ENCODE measurements at places on chromosomes 2 and 18. TPM values are rescaled to one million over a fixed set of nuclear protein-coding genes. Genes with fewer than 3 reads are reported as not detected.

DSG4 gene
- not detected for total RNA-seq

GRCh38 chr2:216603010-216603883, 30.0 kb upstream of the IGFBP2 start:
- H3K27me3 ChIP-seq: peaks cover 22% of the 10 kb centered on the region
- no peaks in the 10 kb centered on the region for H3K36me3 ChIP-seq
- H3K4me3 ChIP-seq: no peak overlapping the region
- no peak for DNase-seq

GRCh38 chr18:5515011-5515784, 28.6 kb downstream of the EPB41L3 start:
- H3K27me3 ChIP-seq: no peaks in the 10 kb centered on the region
- peak overlapping the region; percentile 32 for H3K27ac ChIP-seq
- no peak overlapping the region for H3K4me3 ChIP-seq
- peaks cover under 1% of the 10 kb centered on the region for H3K4me1 ChIP-seq
- DNase-seq: no peak

DNA sequence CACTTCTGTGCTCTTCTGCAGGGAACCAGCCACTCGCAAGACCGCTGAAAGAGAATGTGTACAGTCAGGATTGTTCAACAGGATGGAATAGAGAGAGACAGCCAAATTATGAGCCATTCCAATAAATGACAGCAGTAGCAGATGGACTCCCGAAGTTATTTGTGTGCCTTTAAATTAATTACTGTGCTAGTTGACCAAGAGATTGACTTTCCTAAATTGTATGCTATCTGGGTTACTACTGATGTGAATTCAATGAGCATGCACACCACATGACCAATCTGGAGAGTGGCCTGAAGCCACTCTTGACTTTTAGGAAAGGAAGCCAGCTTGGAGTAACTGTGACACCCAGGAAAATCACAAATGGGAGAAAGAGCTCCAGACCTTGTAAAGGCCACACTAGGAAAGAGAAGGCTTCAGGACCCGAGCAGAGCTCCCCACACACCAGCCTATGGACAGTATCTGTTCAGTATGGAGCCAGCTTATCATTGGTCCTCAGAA, 52.8 kb downstream of the CHMP3 start:
- no peak overlapping the region for H3K4me3 ChIP-seq
- H3K36me3 ChIP-seq: peaks cover 10% of the 10 kb centered on the region
- no peak for DNase-seq
- H3K4me1 ChIP-seq: no peaks in the 10 kb centered on the region

GRCh38 chr2:64853306-64853705, 135.9 kb upstream of the SLC1A4 start:
- no peak for DNase-seq
- no peak overlapping the region for H3K4me3 ChIP-seq
- H3K27ac ChIP-seq: peak overlapping the region; percentile 10
- H3K27me3 ChIP-seq: no peaks in the 10 kb centered on the region
- H3K4me1 ChIP-seq: peaks cover 12% of the 10 kb centered on the region

GRCh38 chr2:217215877-217216276, 356.0 kb upstream of the TNP1 start:
- H3K27ac ChIP-seq: no peak overlapping the region
- no peaks in the 10 kb centered on the region for H3K27me3 ChIP-seq
- DNase-seq: no peak
- no peaks in the 10 kb centered on the region for H3K36me3 ChIP-seq

- H3K4me3 ChIP-seq: no peak overlapping the region
- H3K27me3 ChIP-seq: peaks cover 70% of the 10 kb centered on the region
- DNase-seq: no peak
- H3K4me1 ChIP-seq: no peaks in the 10 kb centered on the region
- no peaks in the 10 kb centered on the region for H3K36me3 ChIP-seq
- H3K27ac ChIP-seq: no peak overlapping the region
Measured at GRCh38 chr2:173401716-173402326, 47.1 kb downstream of the CDCA7 start.

GRCh38 chr2:236715077-236715476, 145.5 kb downstream of the ACKR3 start:
- no peak for DNase-seq
- H3K27me3 ChIP-seq: peaks cover 4% of the 10 kb centered on the region
- no peaks in the 10 kb centered on the region for H3K36me3 ChIP-seq
- no peak overlapping the region for H3K4me3 ChIP-seq
- no peak overlapping the region for H3K27ac ChIP-seq

GRCh38 chr2:11656671-11657101, 13.3 kb downstream of the NTSR2 start:
- no peak overlapping the region for H3K27ac ChIP-seq
- H3K27me3 ChIP-seq: no peaks in the 10 kb centered on the region
- no peaks in the 10 kb centered on the region for H3K36me3 ChIP-seq
- DNase-seq: peak; percentile 51

GRCh38 chr2:230592775-230593174, 119.9 kb upstream of the CAB39 start:
- no peaks in the 10 kb centered on the region for H3K4me1 ChIP-seq
- H3K36me3 ChIP-seq: no peaks in the 10 kb centered on the region
- DNase-seq: no peak

CRIM1 gene
- 73.7 TPM for total RNA-seq

DNA sequence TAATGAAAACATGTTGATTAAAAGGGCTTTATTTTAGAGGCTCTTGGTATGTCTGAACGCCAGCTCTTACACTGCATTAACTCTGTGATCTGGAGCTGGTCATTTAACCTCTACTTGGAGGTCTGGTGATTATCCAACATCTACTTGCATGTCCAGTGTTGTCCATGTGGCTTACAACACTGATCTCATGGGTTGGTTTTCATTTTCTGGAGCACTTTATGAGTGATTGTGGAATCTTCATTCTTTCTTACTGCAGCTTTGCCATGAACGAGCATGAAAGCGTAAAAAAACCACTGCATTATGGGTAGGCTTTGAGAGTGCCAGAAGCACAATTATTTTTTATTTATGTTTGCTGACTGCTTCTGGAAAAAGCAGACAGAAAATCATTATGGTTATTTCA, 4.8 kb downstream of the CCDC195 start:
- no peaks in the 10 kb centered on the region for H3K36me3 ChIP-seq
- no peaks in the 10 kb centered on the region for H3K27me3 ChIP-seq
- no peak for DNase-seq
- H3K27ac ChIP-seq: no peak overlapping the region
- H3K4me3 ChIP-seq: no peak overlapping the region
- no peaks in the 10 kb centered on the region for H3K4me1 ChIP-seq

- H3K27ac ChIP-seq: no peak overlapping the region
- no peaks in the 10 kb centered on the region for H3K27me3 ChIP-seq
- no peaks in the 10 kb centered on the region for H3K4me1 ChIP-seq
- no peak for DNase-seq
- no peak overlapping the region for H3K4me3 ChIP-seq
Measured at GRCh38 chr18:13026583-13027270, 35.6 kb downstream of the CEP192 start.

EHD3 gene
- 1.2 TPM for total RNA-seq

SCYGR4 gene
- not detected for total RNA-seq

DNA sequence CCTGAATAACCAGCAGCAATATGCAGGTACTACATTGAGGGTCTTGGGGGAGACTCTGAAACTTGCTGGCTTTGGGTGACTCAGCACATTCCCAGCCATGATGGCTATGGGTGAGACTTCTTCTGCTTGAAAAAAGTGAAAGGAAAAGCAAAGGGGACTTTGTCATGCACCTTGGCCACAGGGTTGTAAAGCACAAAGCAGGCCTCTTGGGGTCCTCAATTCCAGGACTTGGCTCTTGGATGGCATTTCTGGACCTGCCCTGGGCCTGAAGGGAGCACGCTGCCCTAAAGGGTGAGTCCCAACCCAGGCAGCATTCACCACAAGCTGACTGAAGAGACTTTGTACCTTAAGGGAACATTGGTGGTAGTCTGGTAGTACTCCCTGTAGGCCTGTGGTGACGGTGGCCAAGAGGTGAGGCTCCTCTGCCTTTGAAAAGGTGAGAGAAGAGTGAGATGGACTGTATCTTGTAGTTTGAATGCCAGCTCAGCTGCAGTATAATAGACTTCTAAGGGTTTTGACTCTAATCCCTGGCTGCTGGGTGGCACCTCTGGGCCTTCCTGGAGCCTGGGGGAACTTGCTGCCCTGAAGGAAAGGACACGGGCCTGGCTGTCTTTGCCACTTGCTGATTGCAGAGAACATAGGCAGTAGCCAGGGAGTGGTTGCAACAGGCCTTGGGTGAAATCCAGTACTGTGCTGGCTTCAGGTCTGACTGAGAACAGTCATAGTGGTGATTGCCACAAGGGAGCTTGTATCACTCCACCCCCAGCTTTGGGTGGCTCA, 36.5 kb upstream of the CYTIP start:
- no peaks in the 10 kb centered on the region for H3K27me3 ChIP-seq
- H3K4me1 ChIP-seq: no peaks in the 10 kb centered on the region

DNAJC5G gene
- not detected for total RNA-seq

PCARE gene
- not detected for total RNA-seq
